ENCODE measurements at places on chromosomes 4 and X.

DNA sequence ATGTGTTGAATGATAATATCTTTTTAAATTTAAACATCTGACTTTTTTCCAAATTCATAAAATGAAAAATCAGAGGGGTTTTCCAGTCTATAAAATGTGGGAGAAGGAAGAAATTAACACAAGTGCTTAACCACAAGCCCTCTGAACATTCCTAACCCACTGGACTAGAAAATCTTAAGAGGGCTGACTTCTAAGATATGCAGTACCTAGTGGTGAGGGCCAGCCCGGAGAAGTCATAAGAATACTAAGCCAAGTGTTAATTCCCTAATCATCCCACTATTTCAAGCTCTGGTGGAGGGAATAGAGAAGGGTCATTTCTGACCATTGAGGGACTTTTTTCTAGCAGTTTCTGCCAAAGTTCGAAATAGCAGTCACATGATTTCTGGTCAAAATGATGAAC, 86.9 kb upstream of the NEIL3 start:
- DNase-seq = no peak

DNA sequence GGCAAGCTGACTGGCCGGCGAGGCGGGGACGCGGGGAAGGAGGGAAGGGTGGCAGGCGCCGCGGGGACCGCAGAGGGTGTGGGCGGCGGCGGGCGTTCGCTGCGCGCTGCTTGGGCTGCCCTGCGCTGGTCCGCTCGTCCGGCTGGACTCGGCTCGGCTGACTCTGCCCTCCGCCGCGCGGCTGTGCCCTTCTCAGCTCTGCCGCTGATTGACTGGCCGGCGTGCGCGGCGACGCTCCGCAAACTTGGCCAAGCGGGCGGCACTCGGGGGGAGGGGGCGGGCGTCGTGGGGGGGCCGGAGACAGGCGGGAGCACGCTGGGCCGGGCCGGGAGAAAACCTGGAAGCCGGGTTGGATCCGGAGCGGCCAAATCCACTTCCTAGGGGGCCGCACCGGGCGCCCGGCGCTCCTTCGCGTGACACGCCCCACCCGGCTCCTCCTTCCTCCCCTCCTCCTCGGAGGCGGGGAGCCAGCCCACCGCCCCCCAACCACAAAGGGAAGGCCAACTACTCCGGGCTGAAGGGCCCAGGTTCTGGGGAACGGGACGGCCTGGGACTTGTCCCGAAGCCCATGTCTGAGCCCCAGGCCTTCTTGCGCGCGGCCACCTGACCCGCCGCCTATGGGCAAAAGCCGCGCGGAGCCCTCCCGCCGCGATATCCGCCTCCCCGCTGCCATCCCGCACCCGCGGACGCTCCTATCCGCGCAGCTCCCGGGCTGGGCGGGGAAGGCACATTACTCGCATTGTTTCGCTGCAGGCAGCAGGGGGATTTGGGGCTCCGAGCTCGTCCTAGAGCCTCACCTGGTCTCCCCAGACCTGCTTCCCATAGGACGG, at the start of gene GPC4:
GPC4 (minus strand) TSS at position 214 of the 830 bp plus-strand sequence. CDS start 524 bp downstream, outside the sequence.
- no peak for DNase-seq

DNA sequence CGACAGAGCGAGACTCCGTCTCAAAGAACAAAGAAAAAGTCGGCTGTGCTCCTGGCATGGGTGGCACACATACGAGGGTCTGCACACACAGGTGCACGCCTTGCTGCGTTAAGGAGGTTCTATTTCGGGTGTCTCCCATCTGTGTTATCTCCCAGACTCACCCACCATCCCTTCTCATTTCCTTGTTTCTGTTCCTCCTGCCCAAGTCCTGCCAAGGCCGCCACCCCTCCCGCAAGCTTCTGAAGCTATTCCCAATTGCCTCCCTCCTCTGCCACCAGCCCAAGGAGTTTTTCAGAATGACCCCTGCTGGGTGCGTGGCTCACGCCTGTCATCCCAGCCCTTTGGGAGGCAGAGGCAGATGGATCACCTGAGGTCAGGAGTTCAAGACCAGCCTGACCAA, 6.0 kb upstream of the IL3RA start:
- DNase-seq = no peak

DNA sequence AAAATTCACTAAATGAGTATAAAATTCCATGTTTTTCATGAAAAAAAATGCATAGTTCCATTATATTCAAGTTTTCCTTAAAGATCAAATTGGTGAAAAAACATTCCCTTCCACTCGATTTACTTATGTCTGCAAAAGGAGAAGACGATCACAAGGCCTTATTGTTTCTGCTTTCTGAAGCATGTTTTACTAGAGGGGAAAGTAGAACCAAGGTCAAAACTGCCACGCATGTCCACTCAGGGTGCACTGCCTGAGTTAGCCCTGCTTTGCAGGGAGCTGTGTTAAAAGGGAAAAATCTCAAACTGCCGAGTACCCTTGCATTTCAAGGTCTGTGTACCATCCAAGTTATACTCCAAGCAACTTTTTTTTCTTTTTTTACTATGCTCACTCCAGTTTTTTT, 57.2 kb downstream of the TRAPPC11 start:
- no peak for DNase-seq

GRCh38 chr4:86939729-86940575, 5.1 kb downstream of the AFF1 start:
- DNase-seq = no peak

DNA sequence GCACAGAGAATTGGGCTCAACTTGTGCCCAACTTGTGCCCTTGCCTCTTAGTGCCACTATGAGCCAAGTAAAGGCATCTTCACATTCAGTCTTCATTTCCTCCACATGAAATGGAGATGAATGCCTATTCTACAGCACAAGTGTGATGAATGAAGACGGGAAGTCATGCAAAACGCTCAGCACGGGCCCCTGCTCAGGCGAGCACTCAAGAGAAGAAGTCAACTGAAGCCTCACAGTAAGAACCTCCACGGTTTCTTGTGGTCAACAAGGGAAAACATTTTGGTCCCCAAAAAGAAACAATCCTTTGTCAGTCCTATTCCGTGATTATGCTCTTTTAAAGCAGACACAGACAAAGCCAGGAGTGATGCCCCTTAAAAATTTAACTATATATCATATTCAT, 87.0 kb downstream of the IRF2 start:
- DNase-seq = no peak
